ENCODE measurements at places on chromosomes 7 and 10.

GRCh38 chr7:128422037-128422436, 12.3 kb upstream of the IMPDH1 start:
- no peak for DNase-seq

DNA sequence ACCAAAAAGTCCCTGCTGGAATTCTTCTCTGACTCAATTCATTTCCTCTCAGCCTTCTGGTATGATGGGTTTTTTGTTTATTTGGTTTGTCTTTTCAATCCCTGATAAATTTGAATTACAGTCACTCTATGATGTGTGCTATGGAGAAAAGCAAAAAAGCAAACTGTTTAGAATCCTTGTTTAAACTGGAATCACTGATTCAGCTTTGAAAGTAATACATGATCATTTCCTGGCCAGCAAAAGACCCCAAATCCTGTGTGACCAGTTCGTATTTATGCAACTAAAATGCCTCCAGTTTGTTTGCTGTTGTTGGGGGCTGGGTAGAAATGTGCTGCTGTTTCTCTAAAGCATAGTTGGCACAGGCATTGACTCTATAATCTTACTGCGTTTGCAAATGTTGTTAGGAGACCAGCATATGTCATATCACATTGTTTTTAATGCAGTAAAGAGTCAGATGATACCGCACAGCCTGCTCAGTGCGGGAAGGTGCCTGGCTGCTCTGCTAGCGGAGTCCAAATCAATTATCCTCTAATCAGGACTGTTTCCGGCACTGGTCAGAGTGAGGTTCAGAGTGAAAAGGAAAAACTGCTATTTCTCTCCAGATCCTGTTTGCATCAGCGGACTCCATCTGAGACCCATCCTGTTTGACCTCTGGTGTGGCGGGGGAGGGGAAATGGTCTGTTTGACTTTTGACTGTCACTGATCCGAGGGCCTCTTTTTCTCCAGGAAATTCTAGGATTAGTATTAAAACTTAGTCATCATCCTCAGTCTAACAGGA, 40.6 kb upstream of the ADD3 start:
- DNase-seq: peak; percentile 87

DNA sequence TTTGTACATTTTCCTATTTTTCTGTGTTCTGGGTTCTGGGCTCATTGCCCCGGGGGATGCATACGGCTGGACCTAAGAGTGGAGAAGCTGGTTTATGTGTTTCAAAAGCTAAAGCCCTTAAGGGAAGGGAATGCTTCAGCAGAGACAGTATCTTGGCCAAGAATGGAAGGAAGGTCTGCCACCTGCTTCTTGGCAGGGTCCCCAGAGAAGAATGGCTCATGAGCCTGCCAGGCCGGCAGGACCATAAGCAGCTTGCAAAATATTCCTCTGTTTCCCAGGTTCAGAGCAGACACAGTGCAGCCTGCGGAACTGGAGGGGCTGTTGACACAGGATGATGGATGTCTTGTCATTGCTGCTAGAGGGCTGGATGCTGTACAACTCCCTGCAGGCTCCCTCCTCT, 7.8 kb upstream of the ABHD11 start:
- DNase-seq: no peak

DNA sequence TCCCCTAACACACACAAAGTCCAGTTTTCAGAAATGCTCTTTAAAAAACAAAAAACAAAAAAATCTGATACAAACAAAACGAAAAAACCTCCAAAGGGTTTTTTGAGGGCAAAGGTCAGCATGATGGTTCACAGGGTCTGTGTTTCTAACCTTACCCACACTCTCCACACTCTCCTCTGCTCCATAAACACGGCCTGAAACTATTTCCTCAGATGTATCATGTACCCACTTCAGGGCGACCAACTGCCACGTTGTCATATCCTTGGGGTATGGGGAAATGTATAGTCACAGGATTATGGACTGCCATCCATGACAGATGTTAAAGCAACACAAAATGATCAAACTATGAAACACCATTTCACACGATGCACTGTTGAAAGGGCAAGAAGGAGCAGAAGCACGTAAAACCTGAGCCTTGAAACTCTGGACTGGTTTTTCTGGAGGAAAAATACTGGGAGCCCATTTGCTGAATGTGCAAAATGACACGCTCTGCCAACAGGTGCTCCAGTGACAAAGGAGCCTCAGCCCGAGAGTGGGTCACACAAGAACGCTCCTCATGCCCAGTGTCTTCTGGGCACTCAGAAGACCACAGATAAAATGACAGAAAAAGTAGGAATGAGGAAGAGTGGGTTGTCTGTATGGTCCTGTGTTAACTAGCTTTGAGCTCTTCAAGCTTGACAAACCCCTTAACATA, 15.8 kb downstream of the NAPEPLD start:
- DNase-seq: no peak

DNA sequence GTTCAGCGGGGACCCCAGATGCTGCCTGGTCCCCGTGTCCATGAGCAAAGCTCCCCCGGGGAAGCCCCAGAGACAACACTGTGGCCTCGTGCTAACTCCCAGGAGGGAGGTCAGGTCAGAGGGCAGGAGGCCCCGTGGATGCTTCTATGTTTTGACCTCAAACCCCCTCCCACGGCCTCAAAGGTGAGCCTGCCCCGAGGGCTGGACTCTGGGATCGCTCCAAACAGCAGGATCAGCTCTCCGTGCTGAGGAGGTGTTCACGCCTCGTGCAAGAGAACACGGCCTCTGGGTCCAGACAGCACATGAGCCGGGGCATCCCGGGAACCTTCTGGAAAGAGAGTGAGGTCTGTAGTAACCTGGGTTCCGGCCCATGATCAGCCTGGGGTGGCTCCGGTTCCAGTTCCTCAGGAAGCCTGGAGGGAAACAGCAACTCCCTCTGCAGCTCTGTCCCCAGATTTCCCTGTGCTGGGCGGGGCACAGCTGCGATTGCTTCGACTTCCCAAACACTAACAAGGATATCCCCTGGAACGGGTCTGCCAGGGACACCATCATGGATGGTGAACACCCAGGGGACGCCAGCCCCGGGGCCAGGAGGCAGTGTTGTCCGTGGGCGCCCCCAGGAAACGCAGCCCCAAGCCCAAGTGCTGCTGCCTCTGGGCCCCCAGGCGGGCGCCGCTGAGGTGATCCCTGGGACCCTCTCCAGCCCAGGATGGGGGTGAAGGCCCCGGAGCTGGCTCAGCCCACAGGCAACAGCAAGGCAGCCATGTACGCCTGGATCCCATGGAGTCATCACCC, 18.0 kb upstream of the INPP5A start:
- DNase-seq: no peak

DNA sequence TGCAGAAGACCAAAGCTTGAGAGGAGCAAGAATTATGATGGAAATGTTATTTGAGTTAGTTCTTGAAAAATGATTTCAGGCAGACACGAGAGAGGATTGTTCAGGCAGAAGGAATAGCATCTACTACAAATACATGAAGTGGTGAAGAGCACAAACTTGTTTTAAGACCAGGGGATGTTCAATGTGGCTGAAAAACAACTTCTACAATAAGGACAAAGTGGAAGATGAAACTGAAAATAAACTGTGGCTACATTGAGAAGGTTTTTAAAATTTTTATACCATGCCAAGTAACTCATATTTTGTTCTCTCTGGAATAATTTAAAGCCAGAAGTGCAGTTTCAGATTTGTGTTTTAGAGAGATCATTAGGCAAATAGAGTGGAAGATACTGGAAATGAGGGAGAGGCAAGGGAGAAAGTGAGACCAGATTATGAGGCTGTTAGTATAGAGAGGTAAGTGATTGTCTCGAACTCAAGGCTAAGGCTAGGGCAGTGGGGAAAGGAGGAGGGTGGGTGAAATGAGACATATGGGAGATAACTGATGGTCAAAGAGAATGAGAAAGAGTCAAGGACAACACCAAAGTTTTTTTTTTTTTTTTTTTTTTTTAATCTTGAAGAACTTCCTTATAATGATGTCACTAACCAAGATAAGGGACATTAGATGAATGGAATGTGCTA, 115.4 kb downstream of the MDFIC start:
- no peak for DNase-seq

DNA sequence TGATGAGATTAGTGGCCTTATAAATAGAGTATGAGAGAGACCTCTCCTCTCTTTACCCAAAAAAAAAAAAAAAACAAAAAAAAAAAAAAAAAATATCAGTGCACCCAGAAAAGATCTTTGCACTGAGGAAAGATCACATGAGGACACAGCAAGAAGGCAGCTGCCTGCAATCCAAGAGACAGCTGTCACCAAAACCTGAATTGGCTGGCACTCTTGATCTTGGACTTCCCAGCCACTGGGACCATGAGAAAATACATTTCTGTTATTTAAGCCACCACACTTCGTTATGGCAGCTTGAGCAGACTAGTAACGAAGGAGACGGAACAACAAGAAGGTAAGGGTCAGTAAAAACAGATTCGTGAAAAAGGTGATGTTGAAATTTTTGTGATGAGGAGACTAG, 47.0 kb downstream of the TMEM106B start:
- no peak for DNase-seq

GRCh38 chr7:25861164-25861496, 290.9 kb upstream of the NFE2L3 start:
- no peak for DNase-seq

DNA sequence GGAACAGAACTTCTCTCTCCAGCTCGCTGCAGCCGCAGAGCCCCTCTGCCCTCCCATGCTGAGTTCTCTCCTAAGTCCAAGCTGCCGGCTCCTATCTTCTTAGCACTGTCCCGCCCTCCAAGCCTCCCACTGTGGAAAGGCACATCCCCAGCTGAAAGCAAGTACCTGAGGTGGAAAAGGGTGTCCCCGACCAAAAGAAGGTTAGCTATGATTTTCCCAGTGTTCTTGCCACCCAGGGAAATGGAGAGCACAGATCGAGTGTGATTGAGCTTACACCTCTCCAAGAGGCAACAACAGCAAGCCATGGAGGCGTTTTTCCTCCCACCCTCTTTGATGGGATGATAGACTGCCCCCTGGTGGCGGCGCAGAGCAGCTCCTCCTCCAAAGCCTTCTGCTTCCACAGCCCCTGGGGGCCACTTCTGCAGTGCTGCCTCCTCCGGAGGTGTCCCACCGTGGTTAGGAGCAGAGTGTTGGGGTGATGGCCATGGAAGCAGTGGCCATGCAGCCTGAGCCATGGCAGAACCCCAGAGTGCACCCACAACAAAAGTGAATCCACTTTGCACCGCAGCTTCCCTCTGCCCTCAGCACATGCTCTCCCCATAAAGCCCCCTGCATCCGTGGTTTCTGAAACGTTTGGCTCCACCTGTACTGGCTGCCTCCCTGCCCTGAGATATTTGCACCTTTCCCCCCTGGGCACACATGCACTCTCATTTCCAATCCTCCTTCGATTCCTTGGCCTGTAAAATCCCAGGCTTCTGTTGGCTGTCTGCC, 143.1 kb upstream of the STK17A start:
- DNase-seq: peak; percentile 20

DNA sequence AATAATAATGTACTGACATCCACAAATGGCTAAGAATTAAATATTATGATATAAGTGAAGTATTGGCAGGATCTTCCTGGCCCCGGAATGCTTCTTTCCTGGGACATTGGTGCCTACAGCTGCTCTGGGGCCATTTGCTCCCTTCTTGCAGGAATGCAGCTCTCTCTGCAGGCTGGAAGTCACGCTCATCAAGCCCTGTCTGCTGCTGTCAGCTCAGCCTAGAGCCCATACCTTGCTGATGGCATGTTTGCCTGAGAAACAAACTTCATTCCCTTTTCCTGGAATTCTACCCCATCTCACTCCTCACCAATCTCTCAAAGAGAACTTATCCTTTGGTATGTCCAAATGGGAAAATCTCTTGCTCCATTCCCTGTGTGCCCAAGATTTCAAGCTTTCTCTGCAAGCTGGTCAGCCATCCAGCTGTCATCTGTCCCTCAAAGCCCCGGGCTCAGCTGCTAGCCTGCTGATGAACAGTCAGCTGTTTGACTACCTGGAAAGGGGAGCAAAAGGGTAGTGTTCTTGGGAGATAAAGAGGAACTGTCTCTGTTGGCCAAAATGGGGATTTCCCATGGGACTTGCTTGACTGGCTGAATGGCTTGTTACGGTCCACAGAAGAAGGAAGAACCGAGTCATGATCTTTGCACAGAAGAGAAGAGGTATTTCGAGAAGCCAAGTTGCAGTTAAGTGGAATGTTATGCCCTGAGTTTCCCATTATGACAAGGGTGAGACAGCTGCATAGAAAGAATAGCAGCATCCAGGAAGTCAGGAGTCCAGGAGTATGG, 12.0 kb upstream of the RASSF4 start:
- DNase-seq: no peak

DNA sequence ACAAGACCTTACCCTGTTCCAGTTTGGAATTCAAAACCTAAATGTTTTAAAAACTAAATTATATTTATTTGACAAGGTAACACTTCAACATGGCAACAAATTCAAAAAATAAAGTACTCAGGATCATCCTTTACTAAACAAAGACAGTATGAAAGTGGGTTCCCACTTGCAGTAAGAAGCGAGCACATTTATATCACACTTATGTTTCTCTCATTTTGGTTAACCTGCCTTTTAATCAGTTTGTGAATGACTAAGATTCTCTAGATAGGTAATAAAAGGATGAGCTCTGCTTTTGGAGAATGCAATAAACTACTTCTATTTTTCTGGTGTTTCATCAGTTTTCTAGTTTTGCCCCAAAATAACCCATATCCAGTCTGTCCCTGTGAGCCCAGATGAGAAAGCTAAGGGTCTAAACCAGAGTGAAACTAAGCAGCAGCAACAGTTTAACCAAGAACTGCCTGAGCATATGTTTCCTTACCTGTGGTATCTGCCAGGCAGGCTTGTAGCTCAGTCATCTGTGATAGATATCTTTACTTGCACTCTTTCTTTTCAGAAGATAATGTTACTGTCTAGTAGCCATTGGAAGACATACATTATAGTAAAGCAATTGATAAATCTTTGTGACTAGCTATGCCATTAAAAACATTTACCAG, 64.1 kb downstream of the ABLIM1 start:
- no peak for DNase-seq

GRCh38 chr7:115533785-115534184, 496.8 kb downstream of the TFEC start:
- no peak for DNase-seq

DNA sequence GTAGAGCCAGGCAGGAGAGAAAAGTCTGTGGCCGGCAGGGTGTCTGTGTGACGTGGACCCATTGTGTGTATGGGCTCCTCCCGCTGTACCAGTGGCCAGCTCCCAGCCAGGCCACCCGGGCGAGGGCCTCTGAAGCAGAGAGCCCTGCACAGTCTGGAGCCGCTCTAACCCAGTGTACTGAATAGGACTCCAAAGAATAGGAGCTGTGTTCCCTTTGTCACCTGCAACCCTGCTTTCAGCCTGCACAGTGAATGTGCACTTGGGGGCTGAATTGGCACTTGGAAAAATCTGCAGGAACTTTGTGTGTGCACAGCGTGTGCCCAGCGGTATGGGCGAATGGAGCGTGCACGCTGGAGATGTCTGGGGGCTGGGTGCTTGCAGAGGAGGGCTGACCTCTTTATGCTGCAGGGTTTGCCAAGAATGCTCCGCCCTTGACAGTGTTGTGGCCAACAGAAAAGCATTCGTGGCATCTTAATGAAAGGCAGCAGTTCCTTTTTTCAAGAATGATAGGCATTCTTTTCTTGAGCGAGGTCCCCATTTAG, 216.2 kb downstream of the AUTS2 start:
- no peak for DNase-seq

DNA sequence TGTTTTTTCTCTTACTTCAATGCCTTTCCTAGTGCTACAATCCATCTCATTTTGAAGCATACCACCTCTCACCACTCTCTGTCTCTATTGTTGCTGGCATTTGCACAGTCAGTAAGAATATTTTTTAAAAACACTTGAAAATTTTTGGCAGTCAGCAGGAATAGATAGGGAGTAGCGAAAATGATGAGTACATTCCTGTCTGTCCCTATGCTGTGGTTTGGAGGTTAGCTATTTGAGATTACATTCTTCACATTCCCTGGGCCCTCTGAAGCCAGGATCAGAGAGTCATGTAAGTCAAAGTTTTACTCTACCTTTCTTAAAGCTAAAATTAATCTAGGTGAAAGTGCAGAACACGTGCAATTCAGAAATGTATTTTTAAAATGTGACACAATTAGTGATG, 53.0 kb upstream of the MAGI2 start:
- no peak for DNase-seq
